NCI-H1930 (cell line): ENCODE measurements at places on chromosomes 7 and 10.

DNA sequence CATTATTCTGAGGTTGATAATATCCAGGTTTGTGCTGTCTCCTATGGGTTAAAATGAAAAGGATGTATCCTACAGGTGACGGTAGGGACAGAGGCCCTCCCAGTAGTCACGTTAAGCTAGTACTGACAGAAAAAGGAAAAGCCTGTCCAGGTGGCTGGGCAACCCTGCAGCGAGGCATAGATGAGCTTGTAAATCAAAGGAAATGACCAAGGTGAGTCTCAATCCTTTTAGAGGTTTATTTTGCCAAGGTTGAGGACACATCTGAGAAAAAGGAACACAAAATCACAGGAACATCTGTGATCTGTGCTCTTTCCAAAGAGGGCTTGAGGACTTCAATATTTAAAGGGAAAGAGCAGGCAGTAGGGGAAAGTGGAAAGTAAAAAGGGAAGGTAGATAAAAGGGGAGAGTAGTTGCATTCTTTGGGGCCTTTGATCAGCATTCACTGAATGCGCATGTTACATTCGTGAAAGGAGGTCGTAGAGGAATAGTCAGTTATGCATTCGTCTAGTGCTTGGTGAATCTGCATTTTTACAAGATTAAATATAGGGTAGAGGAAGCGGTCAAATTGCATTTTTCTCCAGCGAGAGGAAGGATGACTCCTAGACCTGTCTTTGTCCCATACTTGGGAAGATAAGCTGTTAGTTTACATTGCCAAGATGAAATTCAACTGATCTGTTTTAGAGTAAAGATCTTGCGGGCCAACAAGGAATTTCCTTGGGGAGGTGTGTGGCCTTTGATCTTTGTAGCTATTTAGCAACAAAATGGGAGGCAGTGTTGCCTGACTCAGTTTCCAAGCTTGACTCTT is 884 bp upstream of the GSTO1 start:
- no peak for DNase-seq

- no peak for DNase-seq
These were observed 569.3 kb downstream of the ATRNL1 start for GRCh38 chr10:115662422-115662821.

GRCh38 chr7:98133181-98133580 is 26.5 kb downstream of the LMTK2 start:
- no peak for DNase-seq

- DNase-seq = no peak
These were observed 640.2 kb downstream of the ARL4A start for GRCh38 chr7:13327669-13328068.

DNA sequence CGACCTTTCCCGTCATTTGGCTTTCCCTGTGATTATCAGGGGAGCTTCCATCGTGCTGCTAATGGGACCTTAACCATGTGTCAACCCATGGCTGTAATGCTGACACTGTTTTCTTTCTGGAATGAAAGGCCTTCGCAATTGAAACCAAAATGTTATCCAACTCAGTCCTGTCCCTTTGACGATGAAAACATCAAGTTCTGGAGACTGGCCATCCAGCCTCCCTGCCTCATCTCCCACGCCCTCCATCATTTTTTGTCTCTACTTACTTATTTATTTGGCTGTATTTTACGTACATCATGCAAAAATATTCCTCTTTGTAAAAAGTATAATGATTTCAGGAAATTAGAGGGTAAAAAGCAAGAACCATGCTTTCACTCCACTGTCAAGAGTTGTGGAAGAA is 69.8 kb downstream of the EGFR start:
- no peak for DNase-seq

DNA sequence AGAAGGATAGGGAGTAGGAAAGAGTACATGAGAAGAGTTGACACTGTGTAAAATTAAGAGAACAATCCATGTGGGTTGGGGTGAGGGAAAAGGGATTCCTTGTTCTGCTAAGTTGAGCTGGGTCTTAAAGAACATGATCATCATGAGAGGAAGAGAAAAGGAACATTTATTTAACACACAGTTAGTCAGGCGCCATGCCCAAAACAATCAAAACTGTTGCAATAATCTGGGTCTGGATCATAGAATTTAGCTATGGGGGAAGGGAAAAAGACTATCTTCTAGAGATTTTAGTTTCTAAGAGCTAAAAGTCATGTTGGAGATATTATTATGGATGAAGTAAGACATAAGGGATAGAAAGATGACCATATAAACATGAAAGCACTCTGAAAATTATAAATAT is 178.9 kb downstream of the SEM1 start:
- DNase-seq = no peak

DNA sequence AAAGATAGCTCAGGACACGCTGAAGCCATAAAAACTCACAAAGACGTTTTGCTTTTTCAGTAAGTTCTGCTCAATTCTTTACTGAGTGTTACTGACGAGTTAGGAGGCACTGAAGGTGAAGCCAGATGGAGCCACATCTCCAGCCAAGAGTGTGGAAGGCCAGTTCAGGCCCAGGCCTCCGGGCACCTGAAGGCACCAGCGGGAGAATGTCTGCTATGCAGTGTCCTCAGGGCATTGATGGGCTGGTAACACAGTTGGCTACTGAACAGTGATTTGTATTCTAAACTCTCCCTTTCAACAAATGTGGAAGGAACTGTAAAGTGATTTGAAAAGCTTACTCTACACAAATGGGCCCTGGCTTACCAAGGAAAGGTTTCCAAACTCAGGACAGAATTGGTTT is 64.8 kb upstream of the SVIL start:
- DNase-seq = no peak

DNA sequence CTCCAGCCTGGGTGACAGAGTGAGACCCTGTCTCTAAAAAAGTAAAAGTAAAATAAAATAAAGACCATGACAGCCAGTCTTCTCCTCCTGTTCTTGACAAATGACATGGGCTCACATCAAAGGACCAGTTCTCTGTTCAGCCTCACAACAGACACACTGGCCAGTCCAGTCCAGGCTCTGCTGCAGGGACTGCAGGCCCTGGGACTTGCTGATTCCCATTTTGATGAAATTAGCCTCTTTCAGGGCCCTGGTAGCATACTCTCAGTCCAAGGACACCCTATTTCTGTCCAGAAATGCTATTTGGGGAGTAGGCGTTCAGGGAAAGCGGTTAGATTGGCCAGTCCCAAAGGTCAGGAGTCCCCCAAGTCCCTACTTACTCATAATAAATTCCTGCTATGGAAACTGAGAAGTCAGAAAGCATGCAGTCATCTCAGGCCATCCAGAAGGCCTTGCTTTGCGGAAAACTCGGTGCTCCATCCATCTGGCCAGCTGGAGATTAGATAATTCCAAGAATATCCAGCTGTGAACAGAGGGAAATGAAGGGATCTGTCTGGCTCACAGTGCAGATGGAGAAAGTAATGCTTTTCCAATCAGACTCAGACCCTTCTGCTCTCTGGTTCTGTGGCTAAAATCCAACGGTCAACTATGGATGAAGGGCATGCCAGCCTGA is 74.4 kb downstream of the RAB11FIP2 start:
- no peak for DNase-seq

DNA sequence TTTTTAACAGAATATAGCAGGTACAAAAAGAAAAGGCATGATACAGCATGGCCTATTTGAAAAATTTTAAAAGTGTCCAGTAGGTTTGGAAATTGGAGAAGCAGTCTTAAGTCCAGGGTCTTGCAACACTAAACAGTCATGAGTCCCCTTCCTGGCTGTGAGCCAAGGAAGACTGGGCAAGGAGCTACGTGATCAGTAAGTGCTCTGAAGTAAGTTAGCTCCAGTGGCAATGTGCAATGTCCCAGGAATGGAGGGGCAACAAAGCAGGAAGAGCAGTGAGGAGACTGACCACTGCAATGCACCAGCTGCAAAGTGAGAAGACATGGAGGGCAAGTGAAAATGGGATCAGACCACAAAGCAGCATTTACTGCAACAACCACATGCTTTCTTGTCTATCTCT is 72.9 kb upstream of the GRID1 start:
- no peak for DNase-seq

GRCh38 chr10:52437205-52437646 is 123.1 kb downstream of the DKK1 start:
- DNase-seq = no peak

DNA sequence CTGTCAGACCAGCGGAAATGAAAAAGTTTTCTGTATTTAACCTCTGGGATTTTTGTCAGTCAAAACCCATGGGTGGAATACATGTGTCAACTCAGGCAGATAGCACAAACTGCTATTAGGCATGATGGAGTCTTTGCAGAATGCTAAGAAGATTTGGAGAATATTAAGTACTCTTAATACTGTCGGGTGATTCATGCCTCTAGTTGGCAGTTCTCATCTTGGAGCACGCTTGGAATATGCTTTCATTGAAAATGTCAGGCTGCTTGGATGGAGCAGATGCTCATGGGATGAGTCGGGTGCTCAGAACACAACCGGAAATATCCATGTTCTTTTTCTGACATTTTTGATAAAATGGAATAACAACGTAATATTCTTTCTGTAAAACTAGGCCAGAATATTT is 27.6 kb upstream of the PRKG1 start:
- DNase-seq = no peak

GRCh38 chr10:35940141-35941041 is 298.3 kb upstream of the FZD8 start:
- no peak for DNase-seq

- no peak for DNase-seq
These were observed 204.0 kb upstream of the GNAI1 start for GRCh38 chr7:79930604-79931003.

GRCh38 chr7:123366626-123367025 is 166.9 kb upstream of the SLC13A1 start:
- DNase-seq = no peak

DNA sequence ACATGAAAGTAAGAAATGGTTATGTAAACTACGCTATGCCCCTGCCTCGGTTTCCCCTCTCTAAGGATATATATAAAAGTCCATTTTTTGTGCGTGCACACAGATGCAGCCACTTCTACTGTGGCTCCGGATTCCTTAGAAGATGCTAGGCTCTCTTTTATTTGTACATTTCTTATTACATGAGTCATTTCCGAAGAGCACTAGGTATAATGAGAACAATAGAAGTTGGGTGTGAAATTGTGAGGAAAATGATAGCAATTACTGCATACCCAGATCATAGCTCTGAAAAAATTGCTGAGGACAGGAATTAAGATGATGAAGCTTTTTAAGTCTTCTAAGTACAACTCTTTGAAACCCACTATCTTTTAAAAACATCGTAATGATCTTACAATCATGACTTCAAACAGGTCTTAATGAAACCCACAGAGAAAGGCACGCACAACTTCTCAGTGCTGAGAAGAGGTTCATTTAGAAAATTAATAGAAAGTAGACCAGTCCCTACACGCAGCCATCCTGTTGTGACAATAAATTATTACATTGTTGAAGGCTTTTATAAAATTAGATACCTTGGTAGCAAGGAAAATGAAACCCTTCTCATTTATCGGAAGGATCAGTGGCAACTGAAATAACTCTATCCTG is 96.2 kb upstream of the FGFR2 start:
- DNase-seq = no peak

DNA sequence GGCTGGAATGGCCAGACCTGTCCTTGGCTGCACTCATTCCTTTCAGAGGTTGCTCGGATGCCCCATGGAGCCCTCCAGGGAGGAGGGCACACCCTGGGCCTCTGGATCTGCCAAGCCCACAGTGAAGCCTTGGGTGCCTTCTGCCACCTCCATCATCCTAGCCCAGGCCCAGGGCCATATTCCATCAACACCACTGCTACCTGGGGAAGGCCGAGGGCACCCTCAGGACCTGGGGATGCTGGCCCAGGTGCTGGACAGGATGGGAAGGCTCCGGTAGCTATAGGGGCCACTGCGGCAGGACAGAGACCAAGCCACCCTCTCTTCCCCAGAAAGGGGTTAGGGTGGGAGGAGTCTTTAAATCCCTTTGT is 810 bp downstream of the OPN4 start:
- no peak for DNase-seq

DNA sequence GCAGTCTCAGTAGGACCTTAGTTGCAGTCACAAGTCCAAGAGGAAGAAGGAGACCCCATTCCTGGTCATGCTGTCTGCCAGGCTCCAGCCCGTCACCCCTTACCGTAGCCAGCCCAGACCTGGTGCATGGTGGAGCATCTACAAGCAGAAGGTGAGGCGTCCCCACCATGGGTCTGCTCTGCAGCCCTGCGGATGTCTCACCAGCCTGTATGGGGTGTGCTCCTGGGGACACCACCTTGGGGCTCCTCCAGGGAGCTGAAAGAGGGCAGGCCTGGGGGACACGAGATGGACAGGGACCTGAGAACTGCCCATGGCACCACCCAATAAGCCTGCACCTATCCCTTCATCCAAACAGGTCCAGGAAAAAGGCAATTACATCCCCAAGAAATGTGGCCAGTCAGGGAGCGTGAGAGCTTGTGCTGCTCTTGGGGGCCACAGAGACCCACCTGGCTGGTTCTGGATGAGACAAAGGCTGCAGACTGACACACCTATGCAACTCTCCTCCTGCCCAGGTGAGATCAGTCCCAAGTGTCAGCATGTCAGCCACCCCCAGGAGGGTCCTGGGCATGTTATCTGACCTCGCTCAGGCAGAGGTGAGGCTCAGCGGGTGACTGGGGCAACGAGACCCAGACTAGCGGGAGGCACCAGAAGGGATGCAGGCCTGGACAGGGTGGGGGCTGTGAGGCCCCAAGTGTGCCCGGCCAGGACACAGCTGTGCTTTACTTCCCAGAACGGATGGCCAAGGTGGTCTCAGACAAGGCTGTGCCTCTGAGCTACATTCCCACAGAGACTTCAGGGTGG is 84.5 kb upstream of the RET start:
- no peak for DNase-seq

GRCh38 chr10:78925800-78926319 is 142.9 kb upstream of the ZMIZ1 start:
- DNase-seq = no peak

- DNase-seq = no peak
These were observed 24.0 kb upstream of the KMT2C start for GRCh38 chr7:152459724-152460251.

- no peak for DNase-seq
These were observed 168.0 kb upstream of the RHEB start for GRCh38 chr7:151687523-151688235.

DNA sequence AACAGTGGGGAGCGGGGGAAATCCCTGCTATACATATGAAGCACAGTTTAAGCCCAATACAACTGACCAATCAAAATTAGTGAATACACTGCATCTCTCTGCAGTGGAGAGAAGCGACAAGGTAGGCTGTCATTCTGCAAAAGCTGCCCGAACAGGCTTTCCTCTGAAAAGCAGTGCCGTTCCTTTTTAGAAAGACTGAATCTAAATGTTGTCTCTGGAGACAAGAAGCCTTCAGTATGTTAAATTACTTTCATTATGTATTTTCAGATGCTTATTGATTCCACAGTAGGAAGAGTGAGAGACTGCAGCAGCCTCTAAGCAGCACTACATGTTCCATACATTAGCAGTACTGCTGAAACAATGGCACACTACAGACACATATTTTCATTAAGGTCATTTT is at the start of gene GPR22:
Gene GPR22, plus strand, starts transcription at position 129 of the 400 bp plus-strand sequence. CDS start 4,004 bp downstream, outside the sequence.
- DNase-seq = peak; percentile 50

GRCh38 chr10:116069856-116070255 is 203.2 kb downstream of the GFRA1 start:
- DNase-seq = no peak

DNA sequence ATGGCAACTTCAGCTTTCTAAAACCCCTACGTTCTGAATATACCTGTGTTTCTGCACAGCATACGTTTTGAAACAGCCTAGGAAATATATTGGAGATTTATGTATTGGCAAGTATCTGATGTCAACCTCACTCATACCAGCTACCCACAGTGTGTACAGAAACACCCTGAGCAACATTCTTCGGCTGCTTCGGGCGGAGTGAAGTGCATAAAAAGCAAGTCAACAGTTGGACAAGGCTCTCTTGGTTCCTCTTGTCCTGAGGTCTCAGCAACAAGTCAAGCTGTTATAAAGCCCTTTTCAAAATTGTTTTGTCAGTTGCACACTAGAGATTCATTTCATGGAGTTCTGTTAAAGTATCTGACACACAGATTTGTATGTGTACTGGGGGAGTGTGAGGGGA is 40.0 kb upstream of the PAPSS2 start:
- DNase-seq = no peak
